Fibroblast of skin of scalp (primary cell): ENCODE measurements at places on chromosomes 11 and 22.

GRCh38 chr11:64318766-64319761, 1.1 kb downstream of the PRDX5 start:
- no peak for DNase-seq

GRCh38 chr22:30857791-30858190, 110.8 kb downstream of the MORC2 start:
- no peak for DNase-seq

- DNase-seq: no peak
Measured at GRCh38 chr22:45585437-45585755, 82.7 kb downstream of the FBLN1 start.

GRCh38 chr22:17945888-17946648, 78.3 kb downstream of the MICAL3 start:
- no peak for DNase-seq

DNA sequence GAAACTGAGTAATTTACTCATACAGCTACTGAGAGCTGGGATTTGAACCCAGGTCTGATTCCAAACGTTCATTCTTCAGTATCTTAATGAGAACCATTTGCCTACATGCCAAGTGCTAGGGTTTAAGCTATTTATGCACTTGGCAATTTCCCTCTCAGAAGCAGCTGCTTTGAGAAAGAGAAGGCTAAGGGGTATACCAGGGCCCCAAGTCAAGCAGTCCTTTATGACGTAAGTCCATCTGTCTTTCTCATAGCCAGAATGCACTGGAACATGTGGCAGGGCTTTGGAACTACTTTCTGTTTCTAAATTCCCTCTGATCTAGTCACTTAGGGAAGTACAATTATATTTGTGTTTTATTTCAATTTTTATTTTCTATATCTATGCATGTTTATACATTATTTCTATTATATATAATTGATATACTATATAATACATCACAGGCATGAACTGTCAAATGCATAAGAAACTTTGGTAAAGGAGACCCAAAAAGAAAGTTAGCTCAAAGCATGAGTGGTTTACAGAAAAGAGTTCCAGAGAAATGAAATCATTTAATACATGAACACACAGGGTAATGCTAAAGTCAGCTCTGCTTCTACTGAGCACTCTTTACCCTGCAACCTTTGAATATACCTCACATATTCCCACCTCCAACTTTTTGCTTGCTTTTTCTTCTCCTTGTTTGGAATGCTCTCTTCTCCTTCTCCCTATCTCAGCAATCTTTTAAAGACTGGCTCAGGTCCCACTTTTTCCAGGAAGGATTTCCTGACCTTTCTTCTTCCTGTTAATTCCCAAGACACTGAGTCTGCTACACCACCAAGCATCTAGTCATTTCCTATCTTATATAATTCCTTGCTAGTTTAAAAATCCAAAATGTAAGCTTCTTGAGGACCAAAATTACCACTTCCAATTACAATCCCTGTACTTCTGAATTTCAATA, 80.5 kb upstream of the GDPD4 start:
- DNase-seq: peak; percentile 36

DNA sequence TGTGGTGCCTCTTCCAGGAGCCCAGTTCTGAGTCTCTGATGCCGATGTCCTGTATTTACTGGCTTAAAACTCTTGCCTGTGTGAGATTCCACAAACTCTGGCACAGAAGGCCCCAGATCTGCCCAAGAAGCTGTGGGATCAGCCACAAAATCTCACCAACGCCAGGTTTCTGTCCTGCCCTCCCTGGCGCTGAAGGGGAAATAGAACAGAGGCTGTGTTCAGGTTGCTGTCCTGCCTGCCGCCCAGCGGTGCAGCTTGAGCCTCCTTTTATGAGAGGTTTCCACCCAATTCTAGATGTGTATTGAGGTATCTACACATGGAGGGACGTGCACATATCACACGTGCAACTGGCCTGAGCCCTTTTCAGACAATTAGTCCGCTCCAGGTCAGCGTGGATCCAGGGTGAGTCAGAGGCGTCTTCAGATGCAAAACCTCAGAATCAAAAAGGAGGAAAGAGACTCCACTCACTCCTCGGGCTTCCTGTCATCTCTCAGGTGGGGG, 2.2 kb downstream of the TMEM80 start:
- DNase-seq: peak; percentile 13

DNA sequence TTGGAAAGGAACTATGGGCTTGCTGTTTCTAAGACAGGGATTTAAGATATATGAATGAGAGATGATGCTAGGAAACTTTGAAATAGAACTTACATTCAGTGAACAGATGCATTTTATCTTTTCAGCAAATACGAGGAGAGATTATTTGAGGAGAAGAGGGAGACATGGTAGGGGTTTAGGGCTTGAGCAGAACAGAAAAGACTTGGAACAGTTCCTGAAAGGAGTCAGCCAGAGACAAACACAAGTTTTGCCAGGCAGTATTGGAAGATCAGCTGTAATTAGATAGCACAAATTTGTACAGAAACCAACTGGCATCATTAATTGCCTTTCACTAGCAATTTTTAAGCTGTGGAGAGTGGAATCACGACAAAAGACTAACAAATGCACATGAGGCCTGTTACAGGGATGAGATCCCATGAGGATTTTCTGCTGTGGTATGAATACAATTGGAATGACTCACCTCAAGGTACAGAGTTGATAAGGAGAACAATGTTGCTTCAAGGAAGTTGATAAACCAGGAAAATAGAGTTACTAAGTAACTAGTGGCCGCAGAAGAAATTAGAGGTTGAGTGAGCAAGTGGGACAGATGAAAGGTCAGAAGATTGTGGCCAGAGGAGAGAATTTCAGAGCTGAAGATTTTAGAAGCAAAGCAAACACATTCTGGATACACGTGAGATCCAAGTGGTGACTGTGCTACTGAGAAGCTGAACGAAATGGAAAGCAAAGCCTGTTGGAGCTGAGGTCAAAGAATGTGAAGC, 67.9 kb downstream of the CYB5R2 start:
- DNase-seq: peak; percentile 41

DNA sequence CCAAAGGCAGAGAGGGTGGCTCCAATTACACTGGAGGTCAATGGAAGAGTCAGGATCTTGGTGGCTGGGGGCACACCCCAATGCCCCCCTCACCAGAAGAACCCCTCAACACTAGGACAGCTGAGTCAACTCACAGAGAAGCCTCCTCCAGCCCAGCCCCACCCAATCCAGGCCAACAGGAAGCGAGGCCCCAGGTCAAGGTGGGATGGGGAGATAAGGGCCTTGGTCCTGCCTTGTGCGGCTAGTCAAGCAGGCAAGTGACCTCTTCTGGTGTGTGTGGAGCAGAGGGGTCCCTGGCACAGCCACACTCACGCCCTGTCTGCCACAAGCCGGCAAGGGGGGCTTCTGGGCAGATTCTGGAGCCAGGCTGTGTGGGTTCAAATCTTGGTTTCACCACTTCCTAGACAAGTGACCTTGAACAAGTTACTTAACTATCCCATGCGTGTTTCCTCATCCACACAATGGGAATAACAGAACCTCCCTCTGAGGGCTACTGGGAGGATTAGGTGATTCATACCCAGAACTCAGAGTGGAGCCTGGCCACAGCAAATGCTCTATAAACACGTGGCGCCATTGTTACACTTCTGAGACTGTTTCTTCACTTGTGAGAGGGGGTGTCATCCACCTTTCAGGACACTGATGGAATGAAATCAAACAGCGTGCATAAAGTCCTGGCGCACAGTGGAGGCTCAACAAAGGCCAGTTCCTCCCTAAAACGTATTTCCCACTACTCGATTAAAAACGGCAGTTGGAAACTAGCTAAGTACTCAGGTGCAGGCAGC, 3.2 kb downstream of the TTLL12 start:
- peak; percentile 23 for DNase-seq

- DNase-seq: no peak
Measured at GRCh38 chr11:118263695-118264568, at the start of gene MPZL2. Gene MPZL2 (minus strand): TSS chr11:118264297. CDS start chr11:118264153, 144 bp downstream.

GRCh38 chr11:60280412-60280811, at the start of gene MS4A4A:
Gene MS4A4A (plus strand): TSS chr11:60280666. CDS start chr11:60280676, 10 bp downstream.
- no peak for DNase-seq

DNA sequence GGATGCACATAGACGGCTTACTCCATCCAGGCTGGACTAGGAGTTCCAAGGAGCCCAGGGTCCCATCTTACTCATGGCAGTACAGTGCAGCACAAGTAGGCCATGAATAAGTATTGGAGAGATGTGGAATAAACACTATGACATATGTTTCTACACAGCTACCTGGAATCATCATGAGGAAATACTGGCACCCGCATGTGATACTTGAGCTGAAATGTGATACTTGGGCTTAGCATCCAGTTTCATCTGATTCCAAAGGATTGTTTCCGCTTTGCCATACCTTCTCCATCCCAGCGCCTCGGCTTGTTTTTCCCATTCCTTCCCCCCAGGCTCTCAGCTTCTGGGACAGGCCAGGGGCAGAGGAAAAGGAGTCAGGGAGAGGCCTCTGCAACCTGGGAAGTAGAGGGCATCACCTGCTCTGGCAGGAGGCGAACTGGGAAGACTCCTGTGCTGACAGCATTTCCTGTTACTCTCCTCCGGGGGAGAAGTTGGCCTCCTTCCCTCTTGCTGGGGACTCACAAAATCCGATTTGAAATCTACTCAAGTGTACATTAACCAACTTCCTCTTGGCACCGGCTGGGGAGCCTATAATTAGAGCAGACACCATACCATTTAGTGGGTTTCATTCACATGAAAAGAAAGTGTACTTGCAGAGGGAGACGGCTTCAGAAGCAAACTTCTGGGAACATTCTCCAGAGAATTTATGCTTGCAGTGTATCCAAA, 187.8 kb downstream of the MIAT start:
- no peak for DNase-seq

DNA sequence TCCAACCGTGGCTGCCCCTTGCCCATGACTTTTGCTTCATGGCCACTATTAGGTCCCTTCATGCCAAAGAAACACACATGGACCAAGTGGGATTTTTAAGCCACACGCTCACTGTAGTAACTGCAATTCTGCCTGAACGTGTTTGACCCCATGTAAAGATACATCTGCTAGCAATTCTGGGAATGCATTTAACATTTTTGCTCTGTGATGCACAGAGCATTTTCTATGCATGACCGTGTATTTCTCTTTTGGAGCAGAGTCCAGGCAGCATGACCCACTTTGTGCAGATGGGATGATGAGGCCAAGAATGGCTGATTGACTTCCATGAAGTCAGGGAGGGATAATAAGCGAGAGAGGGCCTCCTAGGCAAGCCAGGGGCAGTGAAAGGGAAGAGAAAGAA, 108.5 kb downstream of the TP53I11 start:
- peak; percentile 97 for DNase-seq

GRCh38 chr11:69013009-69013951, at the start of gene MRGPRF:
Gene MRGPRF (minus strand): TSS chr11:69013246. CDS start chr11:69009901, 3,345 bp downstream.
- DNase-seq: peak; percentile 97

- DNase-seq: no peak
Measured at GRCh38 chr11:72832301-72833082, 18.3 kb downstream of the ATG16L2 start.

DNA sequence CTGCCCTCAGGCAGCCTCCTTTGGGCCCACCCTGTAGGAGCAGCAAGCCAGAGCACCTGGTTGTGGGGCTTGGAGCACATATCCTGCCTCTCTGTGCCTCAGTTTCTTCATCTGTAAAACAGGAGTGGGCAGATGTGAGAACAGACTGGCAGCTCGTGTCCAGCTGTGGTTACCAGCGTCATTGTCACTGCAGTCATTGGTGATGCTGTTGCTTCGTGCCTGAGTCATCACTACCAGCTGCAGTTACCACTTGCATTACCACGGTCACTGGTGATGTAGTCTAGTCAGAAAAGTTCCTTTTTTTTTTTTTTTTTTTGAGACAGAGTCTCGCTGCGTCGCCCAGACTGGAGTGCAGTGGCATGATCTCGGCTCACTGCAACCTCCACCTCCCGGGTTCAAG, 20.4 kb downstream of the RSPH14 start:
- DNase-seq: no peak

DNA sequence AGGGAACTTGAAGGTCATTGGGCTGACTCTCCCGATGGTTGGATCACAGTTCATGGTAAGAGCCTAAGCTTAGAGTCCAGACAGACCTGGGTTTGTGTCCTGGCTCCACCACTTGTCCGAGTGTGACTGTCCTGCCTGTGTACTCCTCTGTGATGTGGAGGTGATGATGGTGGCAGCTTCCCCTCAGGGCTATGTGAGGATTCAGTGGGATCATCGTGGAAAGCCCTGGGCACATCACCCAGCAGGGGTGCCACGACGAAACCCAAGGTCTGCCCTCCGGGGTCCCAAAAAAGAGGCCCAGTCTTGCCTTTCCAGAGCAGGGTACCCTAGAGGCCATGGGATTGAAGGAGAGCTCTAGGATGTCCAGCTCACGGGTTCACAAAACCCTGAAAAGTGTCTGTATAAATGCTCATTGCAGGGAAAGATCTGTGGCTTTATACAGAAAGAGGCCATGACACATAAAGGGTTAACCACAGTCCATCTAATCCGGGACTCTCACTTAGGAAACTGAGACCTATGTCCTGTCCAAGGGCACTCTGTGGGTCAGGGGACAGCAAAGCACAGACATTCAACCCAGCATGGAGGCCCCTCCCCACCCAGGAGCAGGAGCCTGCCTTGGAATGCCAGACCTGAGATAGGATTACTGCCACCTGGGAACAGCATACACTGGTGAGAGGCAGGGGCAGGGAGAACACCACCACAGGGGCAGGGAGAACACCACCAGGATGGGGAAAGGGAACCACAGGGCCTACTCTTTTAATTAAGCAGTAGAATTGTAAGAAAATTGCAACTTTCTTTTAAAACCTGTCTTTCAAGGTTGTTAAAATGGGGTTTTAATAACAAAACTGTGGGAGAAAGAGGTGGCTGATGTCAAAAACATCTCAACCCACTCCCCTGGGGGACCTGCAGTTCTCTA, 51.3 kb downstream of the IGLL5 start:
- DNase-seq: no peak

DNA sequence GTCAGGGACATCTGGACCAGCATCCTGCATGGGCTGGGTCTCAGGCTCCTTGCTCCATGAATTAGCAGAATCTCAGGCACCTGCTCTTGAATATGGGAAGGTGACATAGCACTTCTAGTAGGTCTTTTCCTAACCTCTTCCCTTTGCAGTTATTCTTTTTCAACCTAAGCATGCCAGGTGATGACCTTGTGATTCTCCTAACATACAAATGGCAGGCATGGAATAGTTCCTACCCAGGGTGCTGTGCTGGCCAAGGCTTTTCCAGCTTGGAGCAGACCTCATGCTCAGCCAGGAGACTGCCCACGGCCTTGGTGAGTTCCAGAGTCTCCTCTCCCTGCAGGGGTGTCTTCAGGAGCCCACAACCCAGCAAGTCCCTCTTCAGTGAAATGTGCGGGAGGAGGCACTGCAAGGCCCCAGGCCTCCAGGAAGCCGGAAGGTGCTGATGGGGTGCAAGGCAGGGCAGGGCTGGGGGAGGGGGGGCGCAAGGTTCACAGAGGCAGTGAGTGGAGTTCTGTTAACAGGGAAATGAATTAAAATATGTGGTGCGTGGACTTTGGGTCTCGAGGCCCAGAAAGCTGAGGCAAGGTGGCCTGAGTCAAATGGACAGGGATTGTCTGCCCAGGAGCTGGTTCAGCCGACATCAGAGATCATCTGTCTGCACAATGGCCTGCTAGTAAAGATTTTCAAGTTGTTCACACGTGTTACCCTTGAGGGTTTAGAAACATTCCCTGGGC, 75.9 kb upstream of the SEPTIN5 start:
- DNase-seq: no peak

GRCh38 chr11:94000659-94001058, 20.5 kb upstream of the HEPHL1 start:
- DNase-seq: no peak
